ENCODE measurements at places on chromosomes 1 and 21. TPM values are rescaled to one million over a fixed set of nuclear protein-coding genes. Genes with fewer than 3 reads are reported as not detected.

GRCh38 chr1:202106340-202107254 lies 16.1 kb upstream of the GPR37L1 start:
- no peak for DNase-seq

DNA sequence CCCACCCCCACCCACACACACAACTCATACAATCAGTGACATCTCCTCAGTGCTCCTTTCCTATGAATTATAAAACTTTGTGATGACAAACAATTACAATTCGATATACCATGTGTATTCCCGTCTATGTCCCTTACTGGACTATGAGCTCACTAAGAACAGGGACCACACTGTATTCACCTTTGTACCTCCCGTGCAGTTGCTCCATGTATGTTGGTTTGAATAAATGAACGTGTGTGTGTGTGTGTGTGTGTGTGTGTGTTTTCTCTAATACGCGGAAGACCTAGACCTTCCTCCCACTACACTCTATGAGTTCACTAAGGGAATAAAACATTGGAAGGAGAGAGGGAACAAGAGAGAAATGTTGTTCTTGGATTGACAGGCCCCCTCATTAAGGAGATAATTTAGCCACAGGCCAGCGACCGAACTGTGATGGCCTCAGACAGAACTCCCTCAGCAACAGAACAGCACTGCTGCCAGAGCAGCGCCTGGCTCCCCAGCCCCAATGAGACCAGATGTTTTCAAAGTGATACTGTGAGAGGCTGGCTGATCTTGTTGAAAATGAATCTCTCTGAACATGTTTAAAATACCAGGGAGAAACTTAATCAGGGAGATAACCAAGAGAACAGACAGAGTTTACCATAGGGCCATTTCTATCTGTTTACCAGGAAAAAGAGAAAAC lies 21.7 kb downstream of the BCAR3 start:
- DNase-seq: no peak

DNA sequence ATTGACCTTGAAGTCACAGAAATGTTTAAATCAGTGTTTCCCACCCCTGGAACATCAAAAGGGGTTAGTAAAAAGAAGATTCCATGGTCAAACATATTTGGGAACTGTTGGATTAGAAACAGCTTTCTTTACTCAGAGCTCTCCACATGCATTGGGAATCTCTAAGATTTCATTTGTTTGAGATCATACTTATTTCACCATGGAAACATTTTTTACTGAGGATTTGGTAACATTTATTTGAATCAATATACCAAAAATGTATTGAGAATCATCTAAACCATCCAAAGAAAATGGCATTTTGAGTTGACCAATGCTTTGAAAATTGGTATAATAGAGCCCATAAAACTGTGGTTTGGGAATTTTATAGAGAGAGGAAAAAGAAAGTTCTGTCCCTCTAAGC lies 25.3 kb downstream of the NGF start:
- DNase-seq: no peak

DNA sequence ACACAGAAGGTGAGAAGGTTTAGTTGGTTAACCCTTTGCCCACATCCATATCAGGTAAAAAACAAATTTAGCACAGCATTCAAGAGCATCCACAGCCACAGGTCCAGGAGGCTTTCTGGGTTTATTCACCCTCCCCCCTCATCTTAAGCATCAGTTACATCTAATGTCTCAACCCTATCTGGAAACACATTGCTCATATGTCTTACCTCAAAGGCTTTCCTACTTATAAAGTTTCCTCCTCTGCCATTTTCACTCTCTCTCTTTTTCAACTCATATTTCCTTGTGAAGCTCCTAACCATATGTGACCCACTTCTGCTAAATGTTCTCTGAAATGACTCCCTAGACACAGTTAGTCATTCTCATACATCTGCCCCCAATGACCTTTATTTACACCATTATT lies 47.9 kb upstream of the RUNX1 start:
- no peak for DNase-seq

- DNase-seq: no peak
Observed at GRCh38 chr1:43711049-43711448, 3.7 kb downstream of the ST3GAL3 start.

DNA sequence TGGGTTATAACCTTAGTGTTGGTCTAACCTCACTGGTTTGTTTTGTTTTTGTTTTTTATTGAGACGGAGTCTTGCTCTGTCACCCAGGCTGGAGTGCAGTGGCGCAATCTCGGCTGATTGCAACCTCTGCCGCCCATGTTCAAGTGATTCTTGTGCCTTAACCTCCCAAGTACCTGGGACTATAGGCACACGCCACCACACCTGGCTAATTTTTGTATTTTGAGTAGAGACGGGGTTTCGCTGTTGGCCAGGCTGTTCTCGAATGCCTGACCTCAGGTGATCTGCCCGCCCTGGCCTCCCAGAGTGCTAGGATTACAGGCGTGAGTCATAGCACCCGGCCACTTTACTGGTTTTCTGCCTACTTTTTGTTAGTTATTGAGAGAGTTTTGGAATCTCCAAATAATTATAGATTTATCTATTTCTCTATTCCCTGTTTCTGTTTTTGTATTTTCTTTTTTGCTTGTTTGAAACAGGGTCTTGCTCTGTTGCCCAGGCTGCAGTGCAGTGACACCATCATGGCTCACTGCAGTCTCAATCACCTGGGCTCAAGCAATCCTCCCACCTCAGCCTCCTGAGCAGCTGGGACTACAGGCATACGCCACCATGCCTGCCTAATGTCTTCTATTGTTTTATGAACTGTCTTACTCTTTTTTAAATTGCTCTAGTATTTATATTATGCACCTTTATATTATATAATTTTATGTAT lies 21.4 kb downstream of the SMG7 start:
- DNase-seq: no peak

DNA sequence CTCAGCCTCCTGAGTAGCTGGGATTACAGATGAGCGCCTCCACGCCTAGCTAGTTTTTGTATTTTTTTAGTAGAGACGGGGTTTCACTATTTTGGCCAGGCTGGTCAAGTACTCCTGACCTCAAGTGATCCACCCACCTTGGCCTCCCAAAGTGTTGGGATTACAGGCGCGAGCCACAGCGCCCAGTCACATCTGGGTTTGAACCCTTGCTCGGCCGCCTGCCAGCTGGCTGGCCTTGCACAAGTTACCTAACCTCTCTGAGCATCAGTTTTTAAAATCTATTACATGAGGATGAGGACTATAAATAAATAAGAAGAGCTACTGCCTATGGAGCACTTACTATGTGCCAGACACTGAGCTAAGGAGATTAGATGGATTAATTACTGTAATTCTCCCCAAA lies 17.7 kb upstream of the PADI2 start:
- DNase-seq: no peak

SYT14 gene
- not detected for total RNA-seq

CD1C gene
- 0.35 TPM for total RNA-seq
